ENCODE measurements at places on chromosomes 16 and 17. TPM values are rescaled to one million over a fixed set of nuclear protein-coding genes. Genes with fewer than 3 reads are reported as not detected.

CFAP119 gene
- total RNA-seq = 9.1 TPM

C1QTNF8 gene
- total RNA-seq = not detected

HBA2 gene
- total RNA-seq = 0.44 TPM

CA7 gene
- total RNA-seq = not detected

TEX14 gene
- 0.14 TPM for total RNA-seq

SLX4 gene
- total RNA-seq = 3.6 TPM

SMTNL2 gene
- 0.27 TPM for total RNA-seq

PYDC1 gene
- total RNA-seq = not detected

SEPTIN12 gene
- total RNA-seq = not detected

SPSB3 gene
- 20.8 TPM for total RNA-seq

ARHGDIG gene
- 2.9 TPM for total RNA-seq

CLDN7 gene
- total RNA-seq = 0.65 TPM

CBX2 gene
- 17.7 TPM for total RNA-seq

ZG16 gene
- total RNA-seq = not detected
